ENCODE measurements at places on chromosomes 12 and 14. TPM values are rescaled to one million over a fixed set of nuclear protein-coding genes. Genes with fewer than 3 reads are reported as not detected.

Gene LRTM2
- total RNA-seq: not detected

Gene TAS2R13
- 2.8 TPM for total RNA-seq

Gene CLEC1B
- total RNA-seq: not detected

Gene P2RX2
- total RNA-seq: 0.19 TPM

Gene STXBP6
- total RNA-seq: 3.9 TPM

Gene C12orf43
- 15.6 TPM for total RNA-seq

Gene PIANP
- total RNA-seq: 0.63 TPM

Gene TSPAN11
- total RNA-seq: 7.5 TPM

Gene TEX52
- not detected for total RNA-seq

Gene SAMD15
- 6.2 TPM for total RNA-seq

Gene BICDL1
- 101 TPM for total RNA-seq

Gene SETD1B
- total RNA-seq: 34.5 TPM

Gene SLCO1A2
- 0.31 TPM for total RNA-seq

Gene RAB35
- total RNA-seq: 56.1 TPM

Measured in kidney (tissue), 22 donors.